ENCODE measurements at places on chromosomes 12 and 14.
A peak's percentile ranks its signal among the peaks of the same experiment; 100 is the strongest.

DNA sequence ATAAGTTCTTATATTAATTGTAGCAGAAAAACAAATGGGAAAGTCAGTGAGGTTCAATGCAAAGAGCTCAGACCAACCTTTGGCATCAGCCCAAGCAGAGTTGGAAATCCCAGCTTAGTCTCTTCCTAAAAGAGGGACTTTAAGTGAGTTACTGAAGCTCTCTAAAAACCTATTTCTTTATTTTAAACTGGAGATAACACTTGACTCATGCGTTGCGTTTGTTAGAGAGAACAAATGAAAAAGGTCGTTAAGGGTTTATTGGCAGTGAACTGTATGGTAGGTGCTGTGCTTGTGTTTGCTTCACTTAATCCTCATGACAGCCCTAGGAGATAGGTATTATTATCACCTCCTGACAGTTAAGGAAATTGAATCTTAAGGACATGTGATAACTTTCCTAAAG, 396.5 kb downstream of the RAD51B start:
- DNase-seq, result no peak

- no peak for DNase-seq
These were observed 1.9 kb downstream of the PRKD1 start for GRCh38 chr14:29925736-29926135.

DNA sequence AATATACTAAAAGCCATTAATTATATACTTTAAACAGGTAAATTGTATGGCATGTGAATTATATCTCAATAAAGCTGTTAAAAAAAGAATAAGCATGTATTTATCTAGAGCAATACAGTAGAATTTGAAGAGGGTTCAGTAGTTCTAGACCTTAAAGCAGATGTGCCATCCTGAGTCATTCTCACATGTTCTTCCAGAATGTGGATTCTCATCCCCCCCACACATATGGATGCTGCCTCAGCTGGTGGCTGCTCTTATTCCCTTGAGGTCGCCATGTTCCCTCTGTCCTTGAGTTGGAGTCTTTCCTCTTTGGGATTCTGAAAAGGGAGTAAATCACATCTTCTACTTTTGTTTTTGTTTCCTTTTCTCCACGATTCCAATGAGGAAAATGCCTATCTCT, 321.3 kb downstream of the AEBP2 start:
- DNase-seq, result no peak

GRCh38 chr14:76720382-76720813, 40.9 kb upstream of the VASH1 start:
- DNase-seq, result peak; percentile 76

- no peak for DNase-seq
These were observed 22.0 kb upstream of the DRAM1 start for GRCh38 chr12:101855364-101855884.

DNA sequence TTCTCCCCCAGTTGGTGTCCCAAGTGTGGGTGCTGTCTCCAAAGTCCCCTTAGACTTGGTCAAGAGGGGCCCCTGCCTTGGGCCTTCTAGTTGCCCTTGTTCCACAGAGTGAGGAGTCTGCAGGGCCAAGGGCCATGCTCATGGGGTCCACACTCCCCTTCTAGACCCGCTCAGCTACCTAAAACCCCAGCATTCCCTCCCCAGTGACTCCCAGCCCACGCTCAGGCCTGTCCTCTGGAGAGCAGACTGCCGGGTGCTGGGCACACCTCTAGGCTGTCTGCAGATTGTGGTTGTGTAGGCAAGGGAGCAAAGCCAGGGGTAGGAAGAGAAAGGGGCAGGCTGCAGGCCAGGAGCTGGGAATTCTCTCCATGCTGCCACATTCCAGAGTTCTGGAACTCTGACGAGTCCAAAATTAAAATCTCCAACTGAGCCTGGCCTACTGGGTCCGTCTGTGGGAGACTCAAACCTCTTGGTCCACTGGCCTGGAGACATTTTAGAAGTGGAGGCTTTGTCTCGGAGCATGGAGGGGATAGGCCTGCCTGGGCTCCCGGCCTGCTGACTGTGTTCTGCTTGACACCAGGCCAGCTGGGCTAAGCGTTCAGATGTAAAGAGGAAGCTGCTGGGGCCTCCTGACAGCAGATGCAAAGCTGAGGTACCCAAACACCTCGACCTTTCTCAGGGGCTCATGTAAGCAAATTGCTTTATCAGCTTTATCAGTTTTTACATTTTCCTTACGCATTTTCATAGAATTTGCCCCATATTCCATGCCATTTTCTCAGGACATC, 13.7 kb upstream of the KRT5 start:
- DNase-seq, result no peak

All from retina (tissue), 1 donor.